Hepatic stellate cell (primary cell): ENCODE measurements at places on chromosomes 1 and 21.

GRCh38 chr1:47993416-47993740, 3.8 kb downstream of the TRABD2B start:
- no peak for DNase-seq

DNA sequence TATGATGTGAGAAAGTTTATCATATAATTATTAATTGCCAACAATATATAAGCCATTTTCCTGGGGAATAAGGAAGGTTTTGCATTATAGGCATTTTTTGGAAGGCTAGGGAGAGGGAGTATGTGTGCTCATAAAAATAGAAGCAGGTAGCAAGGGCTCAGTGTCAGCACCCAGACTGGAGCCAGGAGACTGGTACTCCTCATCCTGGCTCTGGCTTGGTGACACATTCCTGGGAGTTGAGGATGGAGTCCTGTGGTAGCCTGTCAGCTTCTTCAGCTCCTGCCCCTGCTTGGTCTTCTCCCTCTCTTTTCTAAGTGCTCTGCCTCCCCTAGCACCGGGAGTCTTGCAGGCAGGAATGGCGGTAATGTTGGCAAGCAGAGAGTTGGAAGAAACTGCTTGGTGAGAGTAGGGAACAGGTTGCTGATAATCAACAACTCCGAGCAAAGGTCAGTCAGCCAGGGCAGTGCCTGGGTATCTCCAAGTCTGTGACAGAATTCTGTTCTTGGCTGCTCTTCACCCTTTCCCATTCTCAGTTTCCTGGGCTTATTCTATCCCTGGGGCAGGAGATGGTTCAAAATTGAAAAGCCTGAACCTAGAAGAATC, 23.0 kb downstream of the GIPC2 start:
- no peak for DNase-seq

DNA sequence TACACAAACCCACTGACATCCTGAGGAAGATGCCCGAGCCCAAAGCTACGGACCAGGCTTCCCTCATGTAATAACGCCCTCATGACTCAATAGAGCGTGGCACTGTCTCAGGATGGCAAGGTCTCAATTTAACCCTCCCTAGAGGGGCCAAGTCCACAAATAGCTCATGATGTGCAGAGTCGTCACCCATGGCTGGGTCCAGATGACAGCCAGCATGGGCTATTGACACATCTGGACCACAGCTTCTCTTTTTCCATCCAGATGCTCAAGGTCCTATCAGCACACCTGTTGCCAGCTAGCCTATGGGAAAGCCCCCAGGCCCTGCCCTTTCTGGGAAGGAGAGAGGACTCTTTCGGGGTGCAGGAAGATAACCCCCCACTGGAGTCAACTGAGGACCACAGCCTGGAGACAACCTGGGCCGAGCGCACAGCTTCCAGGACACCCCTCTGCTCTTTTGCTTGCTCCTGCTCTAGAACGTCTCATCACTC, 2.8 kb downstream of the LAPTM5 start:
- no peak for DNase-seq

DNA sequence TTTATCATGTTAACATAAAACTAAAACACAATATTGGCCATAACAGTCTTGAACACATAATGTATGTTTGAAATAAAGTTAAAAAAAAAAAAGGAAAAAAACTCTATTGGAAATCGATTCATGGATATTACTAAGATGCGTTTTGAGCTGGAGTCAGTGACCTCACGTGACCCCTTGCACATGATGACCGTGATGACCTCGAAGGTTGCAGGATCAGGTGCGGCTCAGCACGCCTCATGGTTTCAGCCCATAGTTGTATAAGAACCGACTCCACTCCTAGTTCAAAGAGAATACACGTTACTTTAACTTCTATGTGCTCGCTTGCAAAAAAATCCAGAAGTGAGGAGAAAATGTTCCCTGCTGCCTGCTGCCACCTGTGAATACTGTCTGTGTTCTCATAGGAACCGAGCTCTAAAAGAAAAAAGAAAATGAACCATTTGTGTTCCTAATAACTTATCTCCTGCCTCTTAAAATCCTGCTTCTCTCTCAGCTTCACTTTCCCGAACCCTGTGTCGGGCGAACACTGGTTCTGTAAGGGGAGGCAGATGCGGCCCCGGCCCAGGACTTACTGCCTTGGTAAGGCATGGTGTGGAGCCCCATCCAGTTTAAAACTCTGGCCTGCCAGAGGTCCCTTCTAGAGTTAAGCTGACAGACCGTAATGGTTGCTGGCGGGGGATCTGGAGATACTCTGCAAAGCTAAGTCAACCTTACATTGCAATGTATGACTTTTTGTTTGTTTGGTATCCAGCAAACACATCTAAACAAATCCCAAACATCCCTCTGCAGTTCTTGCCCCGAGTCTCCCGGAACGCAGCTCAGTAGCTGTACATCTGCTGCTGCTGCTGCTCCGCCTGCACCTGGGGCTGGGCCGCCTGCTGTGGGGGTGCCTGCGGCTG, 33.8 kb upstream of the RIPK4 start:
- DNase-seq = no peak

- DNase-seq = peak; percentile 91
These were observed 15.2 kb downstream of the SLC27A3 start for GRCh38 chr1:153790313-153790965.

- no peak for DNase-seq
These were observed 59.8 kb upstream of the KCNK2 start for GRCh38 chr1:215022741-215023141.
